ENCODE measurements at places on chromosomes 12 and 14. TPM values are rescaled to one million over a fixed set of nuclear protein-coding genes. Genes with fewer than 3 reads are reported as not detected.
A peak's percentile ranks its signal among the peaks of the same experiment; 100 is the strongest.

DNA sequence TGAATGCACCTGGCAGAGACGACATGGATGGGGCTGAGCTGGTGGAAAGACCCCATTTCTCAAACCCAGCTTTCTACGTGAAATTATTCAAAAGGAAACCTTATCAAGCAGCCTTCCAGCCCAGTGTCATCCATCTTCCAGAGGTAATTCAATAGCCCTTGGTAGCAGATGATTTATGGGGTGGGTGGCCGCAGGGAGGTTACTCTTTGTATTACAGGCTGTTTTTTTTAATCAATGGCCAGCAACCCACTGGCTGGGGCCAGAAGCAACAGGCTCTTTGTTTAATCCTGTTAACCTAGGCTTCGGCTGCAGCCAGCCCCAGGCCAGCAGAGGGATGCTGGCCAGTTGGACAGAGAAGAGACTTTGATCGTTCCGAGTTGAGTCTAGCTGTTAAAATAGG lies 139.8 kb upstream of the SRRM4 start:
- DNase-seq = no peak
- no peak overlapping the region for H3K4me3 ChIP-seq
- no peaks in the 10 kb centered on the region for H3K27me3 ChIP-seq

DNA sequence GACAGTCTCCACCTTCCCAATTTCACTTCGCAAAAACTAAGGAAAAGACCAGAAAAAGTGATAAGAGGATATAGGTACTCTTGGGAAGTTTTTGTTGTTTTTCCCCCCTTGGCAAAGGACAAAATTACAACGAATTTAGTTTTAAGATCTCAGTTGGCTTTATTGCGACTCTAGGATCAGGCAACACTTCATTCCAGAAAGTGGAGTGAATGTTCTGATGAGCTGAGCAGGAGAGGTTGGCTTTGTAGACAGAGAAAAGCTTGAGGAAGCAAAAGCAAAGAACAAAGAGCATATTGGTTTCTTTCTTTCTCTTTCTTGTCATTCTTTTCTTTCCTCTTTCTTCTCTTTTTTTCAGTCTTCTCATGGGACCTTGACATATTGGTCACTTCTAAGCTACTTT lies 640 bp upstream of the ZFYVE1 start:
- H3K27me3 ChIP-seq = no peaks in the 10 kb centered on the region
- DNase-seq = no peak
- peaks cover 3% of the 10 kb centered on the region for H3K4me1 ChIP-seq

EFS gene
- total RNA-seq = 7.0 TPM

LTBR gene
- 152 TPM for total RNA-seq

GRCh38 chr14:105414456-105415371 lies 4.9 kb upstream of the MTA1 start:
- DNase-seq = peak; percentile 66
- H3K27ac ChIP-seq = no peak overlapping the region
- H3K36me3 ChIP-seq = no peaks in the 10 kb centered on the region
- H3K4me1 ChIP-seq = peaks cover 16% of the 10 kb centered on the region

Data from thyroid gland (tissue), 4 donors.